ENCODE measurements at places on chromosomes 2 and 18.

GRCh38 chr2:160425434-160426151, 68.0 kb downstream of the RBMS1 start:
- no peak for DNase-seq

- DNase-seq: peak; percentile 16
Measured at GRCh38 chr18:22346953-22347605, 70.6 kb downstream of the CTAGE1 start.

DNA sequence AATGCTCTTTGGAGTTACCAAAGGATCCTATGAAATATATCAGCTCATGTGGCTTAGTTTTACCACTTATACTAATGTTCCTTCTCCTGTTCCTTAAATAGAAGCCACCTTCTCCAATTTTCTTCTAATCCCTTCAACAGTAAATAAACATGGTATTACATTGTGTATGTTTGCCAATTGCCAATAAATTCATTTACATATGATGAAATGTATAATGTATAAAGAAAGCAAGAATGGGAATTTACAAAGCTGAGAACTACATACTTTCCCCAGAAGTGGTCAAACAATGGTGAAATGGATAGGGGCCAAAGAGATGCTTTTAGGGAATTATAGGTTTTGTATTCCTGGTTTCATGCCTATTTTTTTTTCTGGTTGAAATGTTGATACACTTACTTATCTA, 894.2 kb upstream of the CRIM1 start:
- DNase-seq: no peak

- DNase-seq: no peak
Measured at GRCh38 chr18:21703241-21703820, 1.2 kb downstream of the ABHD3 start.

DNA sequence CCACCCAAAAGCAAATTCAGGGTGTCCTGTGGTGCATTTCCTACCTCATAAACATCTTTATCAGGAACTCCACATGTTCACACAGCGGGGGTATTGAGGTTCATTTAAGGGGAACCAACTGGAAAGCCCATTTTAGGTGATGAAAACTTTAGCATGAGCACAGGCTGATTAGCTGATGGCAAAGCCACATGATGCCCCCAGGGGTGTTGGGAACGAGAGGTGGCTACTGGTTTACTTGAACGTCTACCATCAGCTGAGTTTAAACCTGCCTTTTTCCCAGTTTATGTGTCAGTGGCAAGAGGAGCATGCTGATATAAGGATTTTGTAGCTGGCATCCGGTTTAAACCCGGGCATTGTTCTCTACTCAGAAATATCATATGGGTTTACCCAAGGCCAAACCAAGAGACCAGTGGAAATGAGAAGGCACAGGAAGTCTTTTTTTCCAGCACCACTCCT, 54.5 kb upstream of the UPP2 start:
- no peak for DNase-seq

DNA sequence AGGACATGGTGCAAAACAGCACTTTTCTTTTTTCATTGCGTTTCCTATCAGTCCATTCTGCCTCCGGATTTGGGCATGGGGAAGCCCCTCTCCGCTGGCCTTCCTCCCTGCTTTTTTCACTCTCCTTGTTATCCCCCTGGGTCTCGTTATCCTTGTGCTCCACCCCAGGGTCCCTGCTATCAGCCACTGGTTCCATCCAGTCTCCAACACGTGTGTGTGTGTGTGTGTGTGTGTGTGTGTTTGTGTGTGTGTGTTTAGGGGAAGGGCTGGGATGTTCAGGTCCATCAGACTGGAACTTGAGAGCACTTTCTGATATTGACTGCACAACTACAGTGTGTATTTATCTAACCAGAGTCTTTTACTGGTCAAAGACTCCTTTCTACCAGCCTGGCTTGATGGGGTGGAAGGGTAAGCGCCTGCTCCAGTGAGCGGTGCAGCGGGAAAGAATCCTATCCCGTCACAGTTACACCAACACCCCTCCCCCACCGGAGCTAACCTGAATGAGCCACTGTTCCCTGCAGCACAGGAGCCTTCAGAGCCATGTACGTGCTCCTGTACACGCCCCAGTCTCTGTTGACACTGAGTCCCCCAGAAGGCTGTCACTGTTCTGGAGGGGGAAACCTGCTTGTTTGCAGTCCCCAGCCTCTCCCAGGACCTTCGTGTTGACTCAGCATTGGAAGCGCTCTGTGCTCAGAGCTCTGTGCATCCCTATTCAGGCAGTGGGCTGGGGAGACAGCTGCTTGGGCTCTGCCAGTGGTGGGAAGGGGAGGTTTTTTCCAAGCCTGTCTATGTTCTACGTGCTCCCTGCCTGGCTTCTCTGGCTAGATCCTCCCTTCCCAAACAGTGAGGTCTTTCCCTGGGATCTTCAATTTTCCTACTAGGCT, 4.6 kb downstream of the INHA start:
- DNase-seq: no peak

- no peak for DNase-seq
Measured at GRCh38 chr2:178479758-178480226, 465 bp upstream of the PLEKHA3 start.

- DNase-seq: no peak
Measured at GRCh38 chr2:128134573-128134972, 43.6 kb downstream of the UGGT1 start.

GRCh38 chr2:152523091-152523490, 188.1 kb downstream of the FMNL2 start:
- no peak for DNase-seq

DNA sequence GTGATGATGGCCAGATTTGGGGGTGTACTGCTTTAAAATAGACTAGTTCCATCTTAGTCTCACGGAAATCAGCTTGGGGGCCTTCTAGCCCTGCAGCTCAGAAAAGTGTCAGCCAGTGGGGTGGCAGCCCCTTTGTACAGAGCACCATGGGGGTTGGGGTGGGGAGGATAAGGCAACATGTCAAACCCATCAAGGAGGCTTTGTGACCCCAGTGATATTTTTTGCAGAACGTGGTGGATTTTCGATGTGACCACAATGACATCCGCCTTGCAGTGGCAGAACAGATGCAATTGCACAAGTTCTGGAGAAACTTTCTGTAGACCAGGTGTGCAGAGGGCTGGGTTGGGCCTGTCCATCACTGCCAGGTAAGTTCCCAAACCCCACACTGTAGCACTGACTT, 3.0 kb upstream of the CD8A start:
- DNase-seq: no peak

DNA sequence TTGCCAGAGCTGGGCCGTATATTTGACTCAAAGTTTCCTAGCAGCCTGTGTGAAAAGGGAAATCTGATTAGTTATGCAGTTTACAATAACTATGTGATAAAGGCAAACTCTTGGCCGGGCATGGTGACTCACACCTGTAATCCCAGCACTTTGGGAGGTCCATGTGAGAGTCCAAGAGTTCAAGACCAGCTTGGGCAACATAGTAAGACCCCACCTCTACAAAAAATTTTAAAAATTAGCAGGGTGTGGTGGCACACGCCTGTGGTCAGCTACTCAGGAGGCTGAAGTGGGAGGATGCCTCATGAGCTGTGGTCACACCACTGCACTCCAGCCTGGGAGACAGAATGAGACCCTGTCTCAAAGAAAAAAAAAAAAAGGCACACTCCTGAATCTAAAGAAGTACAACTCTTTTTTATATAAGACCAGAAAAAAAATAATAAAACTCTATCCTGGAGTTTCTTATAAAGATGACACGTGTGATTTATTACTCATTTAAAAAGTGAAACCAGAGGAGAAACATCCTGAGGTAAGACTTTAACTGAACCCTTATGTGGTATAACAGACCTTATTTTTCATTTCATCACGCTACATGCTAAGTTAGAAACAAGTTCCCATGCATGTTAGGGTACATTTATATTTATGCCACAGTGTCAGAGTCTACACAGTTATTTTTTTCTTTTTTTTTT, 32.6 kb upstream of the KCMF1 start:
- no peak for DNase-seq

All from AG04449 (cell line).